ENCODE measurements at places on chromosomes 16 and 17. TPM values are rescaled to one million over a fixed set of nuclear protein-coding genes. Genes with fewer than 3 reads are reported as not detected.

GRCh38 chr17:27247071-27247957, 46.6 kb upstream of the WSB1 start:
- DNase-seq, result peak; percentile 96

Gene PRR35
- total RNA-seq, result 0.66 TPM

DNA sequence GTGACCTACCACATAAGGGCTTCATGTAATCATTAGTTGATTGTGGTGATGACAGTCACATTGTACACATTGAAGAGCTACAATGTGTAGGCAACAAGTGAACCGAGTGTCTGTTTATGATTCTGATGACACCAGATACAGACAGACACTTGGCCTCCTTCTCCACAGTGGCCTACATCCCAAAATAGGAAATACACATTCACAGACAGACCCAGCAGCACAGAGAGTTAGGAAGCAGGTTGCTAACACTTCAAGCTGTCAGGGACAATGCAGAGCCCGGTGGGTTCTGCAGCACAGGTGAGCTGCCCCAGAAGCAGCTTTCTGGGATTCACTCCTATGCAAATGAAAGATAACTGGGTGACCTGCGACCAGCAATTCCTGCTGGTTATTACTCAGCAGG, 72.2 kb downstream of the CDH11 start:
- DNase-seq, result no peak

Gene TEX19
- total RNA-seq, result 0.51 TPM

GRCh38 chr17:48384164-48384563, 45.9 kb downstream of the SKAP1 start:
- no peak for DNase-seq

GRCh38 chr17:66582373-66583111, 252.4 kb upstream of the CACNG5 start:
- DNase-seq, result no peak

DNA sequence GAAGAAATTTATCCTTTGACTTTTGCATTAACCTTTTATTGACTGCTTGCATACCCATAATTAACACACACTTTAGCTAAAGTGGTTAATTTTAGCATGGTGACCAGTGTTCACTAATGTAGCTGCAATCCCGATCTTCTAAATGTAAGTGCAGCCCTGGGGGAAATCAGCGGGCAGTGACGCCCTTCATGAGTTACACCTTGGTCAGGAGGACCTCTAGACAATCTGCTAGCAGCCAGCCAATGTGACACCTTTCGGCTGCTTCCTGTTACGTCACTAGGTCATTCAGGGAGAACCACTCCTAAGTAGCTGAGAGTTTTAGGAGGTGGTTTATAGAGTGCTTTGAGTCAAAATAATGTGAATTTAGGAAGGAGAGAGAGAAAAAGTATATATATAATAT, 180.5 kb downstream of the IRX3 start:
- DNase-seq, result no peak

GRCh38 chr16:50067290-50067853, 1.6 kb downstream of the HEATR3 start:
- peak; percentile 66 for DNase-seq

GRCh38 chr17:51203838-51204237, 37.6 kb downstream of the NME2 start:
- DNase-seq, result no peak

Gene TERB1
- not detected for total RNA-seq

DNA sequence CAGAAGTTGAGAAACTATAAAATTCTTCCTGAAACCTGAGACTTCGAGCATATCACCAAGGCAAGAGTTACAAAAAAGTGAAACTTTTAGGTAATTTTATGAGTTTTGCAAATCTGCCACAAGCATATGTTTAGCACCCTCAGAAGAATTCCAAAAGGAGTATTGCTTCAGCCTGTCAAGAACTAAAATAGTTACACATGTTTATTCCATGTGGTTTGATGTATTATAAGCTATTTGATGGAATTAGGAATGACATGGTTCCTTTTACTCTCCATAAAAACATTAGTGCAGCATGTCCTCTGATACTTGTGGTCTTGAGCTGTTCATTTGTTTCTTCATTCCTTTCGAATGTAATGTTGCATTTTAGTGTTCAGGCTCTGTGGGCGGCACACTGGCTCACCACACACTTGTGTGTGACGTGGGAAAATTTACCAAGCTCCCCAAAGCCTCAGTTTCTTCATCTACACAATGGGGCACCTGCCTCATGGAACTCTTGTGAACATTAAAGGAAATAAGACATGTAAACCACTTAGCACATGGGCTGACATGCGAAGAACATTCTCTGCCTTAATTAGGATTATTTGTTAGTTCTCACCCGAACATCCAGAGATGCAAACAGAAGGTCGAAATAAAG, 204.2 kb upstream of the FOXF1 start:
- DNase-seq, result no peak

- DNase-seq, result no peak
Observed at GRCh38 chr17:63086483-63087185, 120.6 kb downstream of the TANC2 start.

- peak; percentile 96 for DNase-seq
Observed at GRCh38 chr17:80795754-80796153, 195.9 kb upstream of the CHMP6 start.

GRCh38 chr17:81400996-81401722, 5.9 kb downstream of the BAHCC1 start:
- DNase-seq, result peak; percentile 41

Gene NPW
- 3.3 TPM for total RNA-seq

GRCh38 chr17:36929851-36930582, 7.3 kb upstream of the LHX1 start:
- DNase-seq, result no peak

Gene CYGB
- total RNA-seq, result 7.4 TPM

GRCh38 chr16:74794668-74795067, 20.0 kb upstream of the FA2H start:
- DNase-seq, result no peak

DNA sequence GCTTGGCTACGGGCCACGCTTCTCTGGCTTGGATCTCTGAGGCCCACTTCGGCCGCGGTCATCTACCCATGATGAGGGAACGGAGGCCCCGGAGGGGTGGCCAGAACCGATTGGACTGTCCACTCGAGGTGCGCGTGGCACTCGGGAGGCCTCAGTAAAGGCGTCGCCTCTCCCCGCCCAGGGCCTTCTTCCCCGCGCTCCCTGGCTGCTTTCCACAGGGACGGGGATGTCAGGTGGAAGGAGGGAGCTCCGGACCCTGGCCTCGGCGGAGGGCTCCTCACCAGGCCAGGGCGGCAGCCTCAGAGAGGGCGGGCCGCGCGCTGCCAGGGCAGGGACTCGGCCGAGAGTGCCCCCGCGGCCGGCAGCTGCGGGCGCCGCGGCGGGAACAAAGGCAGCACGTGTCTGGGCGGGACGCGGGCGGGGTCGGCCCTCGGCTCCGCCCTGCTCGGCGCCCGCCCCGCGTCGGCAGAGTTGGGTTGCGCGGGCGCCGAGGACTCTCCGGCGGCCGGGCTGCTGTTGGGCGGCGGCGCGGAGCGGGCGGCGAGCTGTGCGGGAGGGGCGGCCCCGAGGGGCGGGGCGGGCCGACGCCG, 587 bp upstream of the CDK5R1 start:
- peak; percentile 81 for DNase-seq

Gene RTN4RL1
- 34.3 TPM for total RNA-seq

Gene TBC1D3G
- total RNA-seq, result 3.6 TPM

Gene HBA1
- 0.42 TPM for total RNA-seq

- peak; percentile 60 for DNase-seq
Observed at GRCh38 chr16:4911970-4912386, 25.0 kb downstream of the PPL start.

Gene PRR29
- 2.9 TPM for total RNA-seq

- no peak for DNase-seq
Observed at GRCh38 chr17:17497845-17498520, 1.8 kb upstream of the RASD1 start.

Gene KRT23
- total RNA-seq, result not detected

- no peak for DNase-seq
Observed at GRCh38 chr16:72947379-72948237, 100.3 kb downstream of the ZFHX3 start.

DNA sequence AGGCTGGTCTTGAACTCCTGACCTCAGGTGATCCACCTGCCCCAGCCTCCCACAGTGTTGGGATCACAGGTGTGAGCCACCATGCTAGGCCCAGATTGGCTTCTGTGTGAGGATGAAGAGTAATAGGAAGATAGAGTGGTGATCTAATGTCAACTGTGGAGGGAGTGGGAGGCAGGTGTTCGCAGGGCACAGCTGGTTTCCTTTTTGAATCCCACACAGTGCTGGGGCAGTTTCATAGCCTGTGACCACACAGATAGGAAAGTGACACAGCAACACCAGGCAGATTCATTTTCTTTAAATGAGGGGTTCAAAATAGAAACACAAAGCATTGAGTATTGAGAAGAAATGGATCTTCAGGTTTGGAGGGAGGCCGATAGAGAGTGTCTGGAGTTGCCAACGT, 540.3 kb downstream of the WWOX start:
- no peak for DNase-seq

- no peak for DNase-seq
Observed at GRCh38 chr16:68931196-68931595, 87.9 kb downstream of the TANGO6 start.

- peak; percentile 80 for DNase-seq
Observed at GRCh38 chr16:10737068-10737625, 6.5 kb upstream of the NUBP1 start.

Gene CISD3
- 4.9 TPM for total RNA-seq

DNA sequence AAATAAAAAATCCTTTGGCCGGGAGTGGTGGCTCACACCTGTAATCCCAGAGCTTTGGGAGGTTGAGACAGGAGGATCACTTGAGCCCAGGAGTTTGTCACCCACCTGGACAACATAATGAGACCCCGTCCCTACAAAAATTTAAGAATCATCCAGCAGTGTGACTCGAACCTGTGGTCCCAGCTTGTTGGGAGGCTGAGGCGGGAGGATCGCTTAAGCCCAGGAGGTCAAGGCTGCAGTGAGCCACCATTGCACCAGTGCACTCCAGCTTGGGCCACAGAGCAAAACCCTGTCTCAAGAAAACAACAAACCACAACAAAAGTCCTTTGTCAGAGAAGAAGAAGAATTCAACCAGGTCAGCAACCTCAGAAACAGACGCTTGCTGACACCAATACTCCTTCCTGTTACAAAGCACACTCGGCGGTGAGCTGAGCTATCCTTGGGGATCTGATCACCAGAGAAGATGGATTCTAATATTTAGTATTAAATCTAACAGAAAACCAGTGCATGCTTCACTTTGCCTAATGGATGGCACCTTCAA, 12.9 kb upstream of the PVALEF start:
- no peak for DNase-seq

DNA sequence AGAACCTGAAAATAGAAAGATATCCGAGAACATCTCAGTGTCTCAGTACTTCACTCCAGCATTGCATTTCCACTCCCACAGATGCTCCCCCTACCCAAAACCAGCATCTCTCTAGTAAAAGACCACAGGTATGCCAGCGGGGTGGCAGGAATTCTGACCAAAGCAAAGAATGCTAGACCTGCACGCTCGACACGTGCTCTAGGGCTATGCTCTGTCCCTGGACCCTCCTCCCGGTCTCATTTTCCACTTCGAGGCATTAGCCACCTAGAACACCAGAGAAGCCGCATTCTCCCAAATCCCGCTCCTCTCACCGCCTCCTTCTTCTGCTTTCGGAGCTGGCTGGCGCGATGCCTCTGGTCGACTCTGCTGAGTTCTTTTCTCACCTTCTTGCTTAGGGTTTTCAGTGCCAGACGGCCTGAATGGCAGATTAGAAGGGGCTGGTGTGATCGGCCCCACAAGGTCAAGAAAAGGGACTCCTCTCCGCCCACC, 487 bp downstream of the TSR1 start:
- DNase-seq, result no peak

- no peak for DNase-seq
Observed at GRCh38 chr16:88192601-88193000, 190.2 kb upstream of the ZNF469 start.

GRCh38 chr17:37092071-37092470, 143.3 kb downstream of the AATF start:
- DNase-seq, result no peak

All from cardiac muscle cell (in vitro differentiated cells and primary cell).